ENCODE measurements at places on chromosomes 1 and 21.

DNA sequence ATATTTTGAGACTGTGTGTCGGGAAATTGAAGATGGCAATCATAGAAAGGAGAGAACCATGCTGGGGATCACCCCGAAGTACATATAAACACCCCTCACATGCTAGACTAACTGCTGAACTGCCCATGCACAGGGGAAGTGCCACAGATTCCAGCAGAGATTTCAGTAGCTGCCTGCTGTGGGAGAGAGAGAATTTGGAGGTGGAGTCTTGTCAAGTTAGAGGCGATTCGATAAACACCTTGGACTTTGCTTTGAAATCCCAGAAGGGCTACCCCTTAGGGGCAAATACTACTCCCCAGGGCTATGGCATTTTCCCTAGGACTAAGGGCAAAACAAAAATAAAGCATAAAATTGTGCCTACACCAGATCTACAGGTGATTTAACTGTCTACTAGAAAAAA is 103.3 kb downstream of the PEX14 start:
- no peak for DNase-seq

DNA sequence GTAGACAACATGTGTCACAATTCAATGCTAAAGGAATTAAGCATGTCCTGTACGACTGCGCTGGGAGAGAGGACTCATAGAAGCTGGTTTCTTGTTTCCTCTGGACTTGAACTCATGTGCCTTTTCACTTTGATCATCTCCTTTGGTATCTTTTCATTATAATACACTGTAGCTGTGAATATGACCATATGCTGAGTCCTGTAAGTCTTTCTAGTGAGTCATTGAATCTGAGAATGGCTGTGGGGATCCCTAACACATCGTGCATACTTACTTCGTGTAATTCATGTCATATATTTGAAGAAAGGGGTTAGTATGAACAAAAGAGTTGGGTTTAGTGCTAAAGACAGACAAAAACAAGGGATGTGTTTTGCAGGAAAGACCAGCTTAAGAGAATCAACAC is 148.1 kb upstream of the RUNX1 start:
- DNase-seq = no peak

- no peak for DNase-seq
Measured at GRCh38 chr1:53462193-53462592, 3.0 kb downstream of the DMRTB1 start.

DNA sequence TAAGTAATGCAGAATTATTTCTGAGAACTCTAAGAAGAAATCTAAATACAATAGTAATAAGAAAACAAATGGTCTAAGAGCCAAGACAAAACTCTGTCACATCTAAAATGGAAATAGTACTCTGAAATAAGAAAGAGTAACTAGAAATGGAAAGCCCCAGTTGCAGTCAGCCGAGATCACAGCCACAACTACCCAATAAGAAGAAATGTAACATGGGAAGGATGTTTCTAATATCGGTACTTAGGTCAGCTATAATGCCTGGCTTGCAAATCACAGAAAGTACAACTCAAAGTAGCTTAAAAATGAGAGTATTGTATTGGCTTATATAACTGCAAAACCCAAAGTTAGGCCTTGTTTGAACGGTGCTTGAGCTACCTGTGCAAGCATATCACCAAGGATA is 58.6 kb upstream of the USP25 start:
- no peak for DNase-seq

DNA sequence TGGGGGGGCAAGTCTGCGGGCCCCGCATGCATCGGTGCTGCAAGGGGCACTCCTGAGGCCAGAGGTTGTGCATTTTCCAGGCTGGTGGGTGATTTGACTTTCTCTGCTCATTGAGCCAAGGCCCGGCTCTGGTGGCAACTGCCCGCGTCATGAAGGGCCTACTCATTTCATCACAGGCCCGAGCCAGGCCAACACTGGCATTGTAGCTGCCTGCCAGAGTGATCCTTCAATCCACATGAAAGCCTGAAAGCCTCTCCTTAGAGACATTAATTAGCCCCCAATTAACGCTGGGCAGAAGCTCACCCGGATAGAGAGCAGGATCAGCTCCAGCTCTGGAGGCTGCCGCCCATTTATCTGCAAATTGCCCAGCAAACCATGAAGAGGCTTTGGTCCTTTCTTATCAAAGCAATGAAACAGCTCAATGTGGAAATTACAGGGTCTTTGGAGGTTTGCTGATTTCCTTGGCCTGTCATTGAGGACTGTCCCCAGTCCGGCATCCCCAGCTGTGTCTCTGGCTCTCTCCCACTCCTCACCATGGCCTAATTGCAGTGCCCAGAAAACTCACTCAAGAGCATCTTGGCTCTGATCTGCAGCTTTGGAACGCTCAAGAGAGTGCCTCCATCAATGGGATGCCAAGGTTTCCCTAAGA is 50.4 kb upstream of the STUM start:
- no peak for DNase-seq

GRCh38 chr1:244796719-244797406 is 38.6 kb upstream of the COX20 start:
- peak; percentile 52 for DNase-seq

DNA sequence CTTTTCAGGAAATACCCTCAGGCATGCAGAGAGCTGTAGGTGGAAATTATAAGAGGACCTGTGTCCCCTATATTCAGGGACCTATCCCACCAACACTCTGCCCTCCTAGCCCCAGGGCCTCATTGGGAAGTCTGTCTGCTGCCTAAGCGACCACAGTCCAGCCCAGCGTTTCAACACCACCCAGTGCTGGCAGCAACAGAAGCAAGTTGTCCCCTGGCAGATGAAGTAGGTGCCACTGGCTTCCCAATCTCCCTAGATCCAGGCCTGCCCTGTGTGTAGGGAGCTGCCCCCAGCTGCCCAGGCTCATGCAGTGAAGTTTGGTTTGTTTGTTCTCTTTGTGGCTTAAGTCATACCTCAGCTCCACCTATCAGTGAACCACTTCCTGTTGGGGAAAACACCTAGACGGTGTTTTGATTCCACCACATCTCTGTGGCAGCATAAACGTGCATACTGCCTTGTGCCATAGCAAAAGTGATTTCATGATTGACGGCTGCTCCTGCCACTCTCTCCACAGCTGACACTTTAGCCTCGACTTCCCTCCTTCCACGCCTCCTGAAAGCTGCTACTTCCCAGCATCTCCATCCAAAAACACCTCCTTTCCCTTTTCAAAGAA is 8.1 kb upstream of the LEFTY1 start:
- peak; percentile 57 for DNase-seq

GRCh38 chr1:197838836-197839235 is 63.6 kb upstream of the DENND1B start:
- peak; percentile 52 for DNase-seq

GRCh38 chr1:167555971-167556714 is 2.6 kb upstream of the CREG1 start:
- peak; percentile 67 for DNase-seq

DNA sequence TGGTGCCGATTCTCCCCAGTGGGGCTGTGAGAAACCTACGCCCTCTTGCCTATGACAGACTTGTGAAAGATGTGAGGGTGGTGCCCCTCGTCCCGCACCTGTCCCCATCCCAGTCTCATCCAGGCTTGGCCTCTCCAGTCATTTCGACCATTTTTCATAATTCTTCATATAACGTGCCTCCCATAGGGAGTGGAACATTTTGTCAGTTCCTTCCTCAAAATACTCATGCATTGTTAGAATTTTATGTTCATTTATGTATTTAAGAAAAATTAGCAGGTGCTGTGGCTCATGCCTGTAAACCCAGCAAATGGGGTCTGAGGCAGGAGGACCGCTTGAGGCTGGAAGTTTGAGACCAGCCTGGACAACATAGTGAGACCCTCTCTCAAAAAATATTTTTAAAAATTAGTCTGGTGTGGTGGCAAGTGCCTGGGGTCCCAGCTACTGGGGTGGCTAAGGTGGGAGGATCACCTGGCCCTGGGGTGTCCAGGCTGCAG is 19.7 kb upstream of the SMPDL3B start:
- no peak for DNase-seq

DNA sequence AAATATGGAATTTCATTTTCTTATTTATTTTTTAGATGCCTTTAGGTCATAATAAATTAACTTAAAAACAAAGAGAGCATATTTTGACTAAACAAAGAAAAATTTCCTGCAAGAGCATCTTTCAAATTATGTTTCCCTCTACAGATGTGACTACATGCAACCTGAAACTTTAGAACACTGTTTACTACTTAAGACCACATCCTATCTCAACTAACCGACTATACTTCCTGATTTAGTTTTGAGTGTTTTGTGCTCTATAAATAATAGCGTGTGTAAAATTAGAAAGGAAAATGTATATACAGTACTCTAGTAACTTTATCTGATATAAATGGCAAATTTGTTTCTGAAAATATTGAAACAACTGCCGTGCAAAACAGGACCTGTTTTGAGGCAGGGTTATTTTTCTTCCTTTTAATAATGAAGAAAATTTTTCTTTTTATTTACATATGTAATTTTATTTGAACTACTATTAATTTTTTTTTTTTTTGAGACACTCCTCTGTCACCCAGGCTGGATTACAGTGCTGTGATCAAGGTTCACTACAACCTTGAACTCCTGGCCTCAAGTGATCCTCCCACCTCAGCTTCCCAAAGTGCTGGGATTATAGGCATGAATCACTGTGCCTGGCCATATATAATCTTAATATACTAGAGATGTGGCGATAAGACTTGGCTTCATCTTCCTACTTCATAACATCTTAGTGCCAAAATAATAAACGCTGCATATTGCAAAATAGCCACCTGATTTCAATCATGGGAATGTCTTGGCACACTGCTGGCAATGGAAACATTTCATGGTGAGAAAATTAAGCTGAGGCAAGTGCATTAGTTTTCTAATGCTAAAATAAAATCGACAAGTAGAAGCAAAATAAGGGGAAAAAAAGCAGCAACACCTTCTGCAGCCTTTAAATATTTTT is 12.3 kb downstream of the ZRANB2 start:
- DNase-seq = no peak

DNA sequence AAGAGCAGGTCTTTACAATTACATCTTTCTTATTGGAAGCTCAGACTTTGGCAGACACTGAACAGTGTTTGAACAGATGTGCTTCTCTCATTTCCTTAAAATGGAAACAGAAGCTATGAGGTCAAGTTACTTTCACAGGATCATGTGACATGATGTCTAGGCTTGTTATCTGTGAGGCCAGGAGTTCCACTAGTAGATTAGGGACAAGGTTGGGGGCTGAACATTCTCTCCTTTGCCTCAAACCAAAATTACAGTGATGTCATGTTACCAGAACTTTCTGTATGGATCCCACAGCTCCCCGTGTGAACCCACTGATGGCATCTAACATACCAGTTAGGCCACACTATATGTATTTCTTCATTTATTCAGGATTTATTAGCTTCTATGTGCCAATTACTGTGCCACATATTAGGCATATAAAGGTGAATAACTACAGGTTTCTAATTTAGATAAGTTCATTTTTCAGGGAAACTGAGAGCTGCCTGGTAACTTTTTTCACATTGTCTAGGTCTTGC is 6.0 kb downstream of the DYNLT5 start:
- no peak for DNase-seq

Measured in CD4-positive, alpha-beta T cell (primary cell).